ENCODE measurements at places on chromosomes 6 and 20. TPM values are rescaled to one million over a fixed set of nuclear protein-coding genes. Genes with fewer than 3 reads are reported as not detected.

The TFB1M gene
- total RNA-seq = 20.3 TPM

The BCAS4 gene
- 11.6 TPM for total RNA-seq

The ARMH2 gene
- total RNA-seq = not detected

The SUMO4 gene
- total RNA-seq = 0.84 TPM

The CDH4 gene
- total RNA-seq = 0.29 TPM

The CST4 gene
- not detected for total RNA-seq

The NRSN1 gene
- total RNA-seq = not detected

The STMND1 gene
- not detected for total RNA-seq

The FRK gene
- 1.8 TPM for total RNA-seq

The BPIFB2 gene
- total RNA-seq = not detected

DNA sequence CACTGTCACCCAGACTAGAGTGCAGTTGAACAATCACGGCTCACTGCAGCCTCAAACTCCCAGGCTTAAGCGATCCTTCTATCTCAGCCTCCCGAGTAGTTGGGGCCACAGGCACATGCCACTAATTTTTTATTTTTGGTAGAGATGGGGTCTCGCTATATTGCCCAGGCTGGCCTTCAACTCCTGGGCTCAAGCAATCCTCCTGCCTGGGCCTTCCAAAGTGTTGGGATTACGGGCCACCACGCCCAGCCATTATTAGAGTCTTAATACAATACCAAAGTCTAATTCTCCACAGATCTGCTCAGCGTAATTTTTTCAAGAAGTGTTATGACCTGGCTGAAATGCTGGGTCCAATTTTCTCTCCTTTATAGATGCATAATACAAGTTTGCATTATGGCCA, 3.0 kb downstream of the GCLC start:
- DNase-seq = no peak

DNA sequence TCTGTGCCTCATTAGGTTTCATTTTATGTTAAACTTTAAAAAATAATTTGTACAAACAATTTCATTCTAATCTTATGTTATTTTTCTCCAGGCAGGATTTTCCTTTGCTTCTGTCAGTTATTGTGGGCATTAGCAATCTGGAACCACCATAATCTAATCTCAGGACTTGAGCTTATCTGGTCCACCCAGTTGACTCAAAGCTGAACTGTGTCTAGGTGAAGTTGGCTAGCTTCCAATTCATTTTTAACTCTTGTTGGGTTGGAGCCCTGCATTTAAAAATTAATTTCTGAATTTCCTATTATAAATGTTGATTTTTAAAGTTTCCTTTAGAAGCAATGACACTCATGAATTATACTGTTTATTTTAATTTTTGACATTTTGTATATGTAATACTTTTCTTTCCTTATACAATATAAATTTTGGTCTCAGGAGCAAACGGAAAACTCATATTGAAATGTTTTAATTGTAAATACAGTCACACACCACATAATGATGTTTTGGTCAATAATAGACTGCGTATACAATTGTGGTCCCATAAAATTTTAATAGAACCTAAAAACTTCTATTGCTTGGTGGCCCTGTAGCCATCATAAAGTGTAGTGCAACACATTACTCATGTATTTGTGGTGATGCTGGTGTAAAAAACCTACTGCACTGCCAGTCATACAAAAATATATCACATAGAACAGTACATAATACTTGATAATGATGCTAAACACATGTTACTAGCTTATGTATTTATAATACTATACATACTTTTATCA, 121.3 kb downstream of the CLVS2 start:
- DNase-seq = no peak

DNA sequence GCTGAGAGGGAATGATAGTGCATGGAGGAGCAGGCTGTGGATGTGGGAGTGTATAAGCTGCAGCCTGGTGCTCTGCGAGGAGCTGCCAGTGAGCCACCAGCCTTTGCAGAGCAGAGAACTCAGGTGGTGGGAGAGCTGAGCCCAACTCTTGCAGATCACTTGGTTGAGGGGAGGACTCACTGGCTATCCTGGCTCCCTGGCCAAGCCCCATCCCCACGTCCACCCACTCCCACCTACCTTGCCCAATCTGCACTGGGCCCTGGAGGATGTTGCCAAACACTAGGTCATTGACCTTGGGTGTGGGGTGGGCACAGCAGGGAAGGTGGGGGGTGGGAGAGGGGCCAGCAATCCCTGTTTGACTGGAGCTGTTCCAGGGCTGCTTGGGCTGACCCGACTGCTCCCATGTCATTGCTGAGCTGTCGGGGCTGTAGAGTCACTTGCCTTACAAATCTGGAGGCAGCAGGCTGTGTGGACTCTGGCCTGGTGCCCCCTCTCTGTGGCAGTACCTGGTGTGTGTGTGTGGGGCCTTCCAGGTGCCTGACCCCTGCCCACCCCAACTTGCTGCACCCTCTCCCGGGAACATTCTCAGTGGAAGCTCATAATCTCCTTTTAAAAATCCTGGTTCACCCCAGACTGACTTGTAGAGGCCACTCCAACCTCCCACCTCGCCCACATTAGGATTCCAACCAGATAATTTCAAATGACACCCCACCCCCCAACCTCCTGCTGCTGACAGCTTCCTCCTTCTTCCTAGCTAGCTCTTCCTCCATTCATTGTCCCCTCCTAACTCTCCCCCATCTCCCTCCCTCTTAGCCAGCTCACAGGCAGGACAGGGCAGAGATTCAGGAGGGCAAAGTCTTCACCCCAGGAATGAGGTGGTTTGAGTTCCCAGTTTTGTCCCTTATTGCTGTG, 162.3 kb downstream of the MRPL14 start:
- DNase-seq = no peak

GRCh38 chr6:149225946-149226345, 91.6 kb upstream of the TAB2 start:
- no peak for DNase-seq

DNA sequence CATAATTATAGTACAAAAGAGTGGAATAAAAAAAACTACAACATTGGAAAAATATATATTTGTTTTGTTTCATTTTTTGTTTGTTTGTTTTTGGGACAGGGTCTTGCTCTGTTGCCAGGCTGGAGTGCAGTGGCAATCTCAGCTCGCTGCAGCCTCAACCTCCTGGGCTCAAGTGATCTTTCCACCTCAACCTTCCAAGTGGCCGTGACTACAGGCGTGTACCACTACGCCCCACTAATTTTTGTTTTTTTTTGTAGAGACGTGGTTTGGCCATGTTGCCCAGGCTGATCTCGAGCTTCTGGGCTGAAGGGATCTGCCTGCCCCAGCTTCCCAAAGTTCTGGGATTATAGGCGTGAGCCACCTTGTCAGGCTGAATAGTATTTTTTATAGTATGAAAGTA, 41.4 kb upstream of the SH3BGRL2 start:
- DNase-seq = no peak

DNA sequence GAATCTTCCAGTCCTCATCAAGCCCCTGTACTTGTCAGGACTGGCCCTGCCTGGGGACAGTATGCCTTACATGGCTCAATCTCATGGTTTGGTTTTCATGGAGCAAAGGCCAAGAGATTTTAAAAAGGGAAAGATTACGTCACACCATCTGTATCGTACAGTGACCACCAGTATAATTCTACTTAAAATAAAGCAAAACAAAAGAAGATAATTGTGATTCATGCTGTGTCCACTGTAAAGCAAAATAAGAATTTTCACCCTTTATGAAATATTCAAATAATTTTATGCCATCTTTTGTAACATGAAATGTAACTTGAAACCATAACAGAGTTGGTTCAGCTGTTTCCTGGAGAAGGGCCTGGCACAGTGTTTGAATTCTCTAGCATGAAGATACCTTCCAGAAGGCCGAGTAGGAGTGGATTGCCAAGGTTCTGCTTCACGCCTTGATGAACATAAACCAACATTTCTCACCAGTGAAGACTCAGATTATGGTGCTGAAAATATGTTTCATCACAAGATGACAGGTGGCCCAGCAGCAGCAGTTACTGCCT, 486.5 kb downstream of the RFPL4B start:
- peak; percentile 16 for DNase-seq

- no peak for DNase-seq
Observed at GRCh38 chr6:168189200-168190013, 110.4 kb upstream of the FRMD1 start.

DNA sequence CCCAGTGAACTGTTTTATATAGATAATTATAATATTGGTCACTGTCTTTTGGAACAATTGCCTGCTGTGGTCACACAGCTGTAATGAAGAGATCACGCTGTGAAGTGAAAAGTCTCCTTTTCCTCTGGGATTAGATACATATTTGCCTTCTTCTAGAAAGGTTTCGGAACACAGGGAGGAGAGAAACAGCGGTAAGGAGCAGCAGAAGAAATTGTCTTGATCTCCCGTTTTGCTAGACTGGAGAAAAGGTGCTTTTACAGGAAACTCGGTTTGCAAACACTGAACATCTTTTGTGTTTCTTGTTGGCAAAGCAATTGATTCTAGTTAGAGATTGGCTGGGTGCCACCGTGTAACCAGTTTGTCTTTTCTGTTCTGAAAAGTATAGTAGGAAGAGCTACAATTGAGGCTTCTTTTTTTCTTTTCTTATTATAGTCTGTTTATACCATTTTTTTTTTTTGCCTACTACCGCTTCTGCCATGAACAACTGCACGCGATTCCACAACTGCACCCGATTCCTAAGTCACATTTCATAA, 404.1 kb upstream of the ID4 start:
- no peak for DNase-seq

DNA sequence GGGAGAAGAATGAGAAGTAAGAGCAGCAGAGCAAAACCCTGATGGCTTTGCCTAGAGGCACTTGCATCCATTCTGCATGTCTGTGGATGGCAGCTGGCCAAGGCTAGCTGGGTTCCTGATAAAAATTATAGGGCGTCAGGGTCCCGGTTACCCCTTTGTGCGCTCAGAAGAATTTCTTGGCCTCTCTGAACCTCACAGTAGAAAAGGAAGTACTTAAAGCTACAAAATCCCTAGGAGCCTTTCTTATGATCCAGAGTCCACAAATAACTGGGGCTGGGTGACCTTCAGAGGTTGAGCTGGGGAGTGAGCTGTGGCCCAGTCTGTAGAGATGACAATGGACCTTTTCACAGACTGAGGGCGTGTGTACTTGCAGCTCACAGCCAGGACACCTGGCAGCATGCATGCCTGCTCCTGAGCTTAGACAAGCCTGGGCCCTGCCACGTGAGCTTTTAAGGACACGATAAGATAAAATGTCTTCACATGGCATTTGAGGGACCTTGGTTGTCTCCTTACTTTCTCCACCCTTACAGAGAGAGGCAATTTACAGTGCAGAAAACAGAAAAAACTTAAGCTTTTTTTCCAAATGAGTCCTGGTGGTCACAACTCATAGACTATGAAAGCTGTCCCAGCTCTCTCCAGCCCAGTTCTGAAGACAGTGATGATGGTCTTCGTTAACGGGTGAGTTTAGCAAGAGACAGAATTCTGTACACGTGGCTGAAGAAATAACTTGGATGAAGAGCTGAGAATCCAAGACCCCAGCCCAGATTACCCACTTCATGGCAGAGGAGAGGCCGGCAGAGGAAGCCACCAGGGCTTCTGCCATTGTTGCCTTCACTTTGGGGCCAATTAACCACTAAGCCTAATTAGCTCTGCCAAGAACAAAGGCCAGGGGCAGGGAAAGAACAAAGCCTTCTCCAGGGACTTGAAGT, 50.3 kb downstream of the FOXA2 start:
- no peak for DNase-seq

DNA sequence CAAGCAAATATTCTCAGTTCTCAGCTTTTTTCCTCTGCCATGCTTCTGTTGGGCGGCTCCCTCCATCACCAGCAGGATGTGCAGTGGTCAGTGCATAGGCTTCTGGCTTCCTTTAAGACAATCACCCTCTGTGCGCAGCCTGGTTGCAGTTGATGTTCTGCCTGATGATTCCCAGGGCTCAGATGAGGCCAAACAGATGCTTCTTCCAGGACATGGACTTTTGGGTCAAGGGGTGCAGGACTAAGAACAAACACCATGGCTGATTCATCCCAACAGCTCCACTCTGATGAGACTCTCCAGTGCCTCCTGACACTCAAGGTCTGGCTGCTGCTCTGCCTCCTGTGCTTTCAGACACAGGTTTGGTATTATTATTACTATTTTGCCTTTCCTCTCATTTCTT, 554.8 kb upstream of the CDH4 start:
- DNase-seq = no peak

DNA sequence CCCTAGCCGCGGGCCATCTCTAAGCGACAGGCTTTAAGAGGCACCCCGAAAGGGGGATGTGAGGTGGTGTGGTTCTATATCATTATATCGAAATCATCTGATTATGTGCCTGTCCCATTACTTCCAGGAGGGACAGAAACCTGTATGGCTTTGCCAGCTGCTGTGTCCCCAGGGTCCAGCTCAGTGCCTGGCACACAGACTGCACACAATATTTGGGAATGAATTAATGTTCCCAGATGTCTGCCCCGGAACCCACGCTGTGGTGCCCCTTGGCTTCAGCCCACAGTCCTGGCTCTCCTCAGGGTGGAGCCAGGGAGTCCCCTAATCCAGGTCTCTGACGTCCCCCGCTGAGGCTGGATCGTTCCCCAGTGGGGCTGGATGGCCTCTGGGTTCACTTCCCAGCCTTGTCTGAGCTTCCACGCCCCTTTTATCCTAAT, 8.9 kb upstream of the AHCY start:
- DNase-seq = no peak

- DNase-seq = no peak
Observed at GRCh38 chr6:33289784-33290315, 449 bp downstream of the PFDN6 start.

DNA sequence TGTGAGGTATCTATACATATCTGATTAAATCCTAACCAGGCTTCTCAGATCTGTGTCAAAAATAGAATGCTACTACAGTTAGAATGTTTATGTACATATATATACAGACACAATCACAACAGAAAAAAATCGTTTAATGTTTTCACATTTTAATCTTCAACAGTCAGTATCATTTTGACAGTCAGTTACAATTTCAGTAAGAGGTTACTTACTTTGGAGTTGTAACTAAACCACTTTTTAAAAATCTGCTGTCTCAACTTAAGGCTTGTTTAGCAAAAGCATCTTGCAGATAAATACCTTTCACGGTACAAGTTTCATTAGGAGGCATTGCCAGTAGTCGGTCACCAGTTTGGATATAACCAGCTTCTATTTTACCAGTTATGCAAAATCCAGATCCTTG, 32.3 kb upstream of the ALDH8A1 start:
- no peak for DNase-seq

- DNase-seq = no peak
Observed at GRCh38 chr20:46043556-46043955, 14.5 kb downstream of the SLC12A5 start.

GRCh38 chr6:56145616-56146015, 101.8 kb downstream of the COL21A1 start:
- no peak for DNase-seq

DNA sequence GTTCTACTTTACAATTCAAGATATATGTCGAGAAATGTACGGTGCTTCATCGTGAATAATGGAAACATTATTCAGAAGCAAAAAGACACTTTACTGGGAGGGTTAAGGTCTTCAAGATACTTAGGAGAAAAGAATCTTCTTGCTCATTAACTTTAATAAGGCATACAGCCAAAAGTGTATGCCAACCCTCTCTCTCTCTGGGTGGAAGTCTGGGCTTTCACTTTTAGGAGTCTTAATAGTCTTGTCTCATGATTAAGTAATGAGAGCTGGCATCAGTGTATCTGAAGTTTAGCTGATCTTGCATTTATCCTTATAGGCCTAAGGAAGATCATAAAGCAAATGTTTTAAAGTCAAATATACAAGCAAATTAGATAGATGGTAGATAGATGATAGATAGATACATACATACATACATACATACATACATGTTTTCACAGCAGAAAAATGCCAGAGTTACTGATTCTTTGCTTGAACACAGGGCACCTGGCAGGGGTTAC, 21.5 kb downstream of the OLIG3 start:
- DNase-seq = no peak

GRCh38 chr6:17971128-17972073, 16.0 kb downstream of the KIF13A start:
- DNase-seq = peak; percentile 88
